Lung microvascular endothelial cell (primary cell): ENCODE measurements at places on chromosomes 5 and 9. TPM values are rescaled to one million over a fixed set of nuclear protein-coding genes. Genes with fewer than 3 reads are reported as not detected.
A peak's percentile ranks its signal among the peaks of the same experiment; 100 is the strongest.

The NAIP gene
- 0.65 and 2.4 TPM in 2 replicates for total RNA-seq

The BSPRY gene
- total RNA-seq, result not detected in 2 replicates

GRCh38 chr9:12666813-12667212 lies 26.4 kb upstream of the TYRP1 start:
- DNase-seq, result no peak

The COL23A1 gene
- under 0.01 and 0.40 TPM in 2 replicates for total RNA-seq

DNA sequence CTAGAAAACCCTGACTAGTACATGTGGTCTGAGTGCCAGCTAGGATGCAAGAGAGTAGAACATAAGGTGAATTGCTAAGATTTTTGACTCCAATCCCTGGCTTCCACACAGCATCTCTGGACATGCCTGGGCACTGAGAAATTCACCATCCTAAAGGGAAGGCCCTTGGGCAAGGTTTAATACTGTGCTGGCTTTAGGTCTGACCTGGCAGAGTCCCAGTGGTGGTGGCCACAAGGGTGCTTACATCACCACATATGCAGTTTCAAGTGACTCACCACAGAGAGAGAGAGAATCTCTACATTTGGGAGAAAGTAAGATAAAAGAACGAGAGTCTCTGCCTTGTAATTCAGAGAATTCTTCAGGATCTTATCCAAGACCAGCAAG lies 661.6 kb upstream of the C9orf72 start:
- DNase-seq, result no peak

- DNase-seq, result no peak
Measured at GRCh38 chr9:91781116-91781515, 168.9 kb downstream of the ROR2 start.

- peak; percentile 45 for DNase-seq
Measured at GRCh38 chr9:6910032-6910431, 152.3 kb downstream of the KDM4C start.

GRCh38 chr5:144048259-144048856 lies 122.1 kb downstream of the YIPF5 start:
- DNase-seq, result no peak

The WDR38 gene
- total RNA-seq, result not detected in 2 replicates

The TAS2R1 gene
- not detected in 2 replicates for total RNA-seq

The RMRP gene
- total RNA-seq, result 215,777 and 328,792 TPM in 2 replicates

DNA sequence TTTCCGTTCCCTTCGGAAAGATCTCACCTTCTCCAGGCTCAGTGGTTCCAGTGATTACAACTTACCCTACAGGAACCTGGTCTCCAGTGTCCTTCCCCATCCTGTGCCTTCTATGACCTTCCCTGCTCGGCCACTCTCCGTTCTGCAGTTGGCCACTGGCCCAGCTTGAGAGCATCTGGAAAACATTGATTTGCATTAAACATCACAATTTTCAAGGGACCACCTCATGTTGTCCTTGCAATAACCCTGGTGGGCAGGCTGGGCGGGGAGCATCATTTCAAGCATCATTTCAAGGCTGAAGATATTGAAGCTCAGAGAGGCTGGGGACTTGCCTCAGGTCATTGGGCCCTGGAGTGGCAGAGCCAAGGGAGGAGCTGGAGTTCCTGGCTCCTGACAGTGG lies 177.4 kb downstream of the SEC61B start:
- DNase-seq, result no peak

GRCh38 chr9:134548618-134549017 lies 93.0 kb upstream of the COL5A1 start:
- DNase-seq, result no peak

The PCDHGA8 gene
- 1.1 and 1.2 TPM in 2 replicates for total RNA-seq

The CCDC152 gene
- total RNA-seq, result under 0.01 and 0.22 TPM in 2 replicates

GRCh38 chr5:172443441-172444109 lies 10.8 kb downstream of the SH3PXD2B start:
- DNase-seq, result peak; percentile 95

GRCh38 chr5:98570010-98570409 lies 203.5 kb upstream of the RGMB start:
- no peak for DNase-seq

- DNase-seq, result no peak
Measured at GRCh38 chr9:9494336-9494735, 1118.5 kb downstream of the PTPRD start.

GRCh38 chr5:91910247-91910646 lies 527.1 kb upstream of the ARRDC3 start:
- no peak for DNase-seq

GRCh38 chr5:169941542-169941941 lies 38.8 kb downstream of the INSYN2B start:
- no peak for DNase-seq

DNA sequence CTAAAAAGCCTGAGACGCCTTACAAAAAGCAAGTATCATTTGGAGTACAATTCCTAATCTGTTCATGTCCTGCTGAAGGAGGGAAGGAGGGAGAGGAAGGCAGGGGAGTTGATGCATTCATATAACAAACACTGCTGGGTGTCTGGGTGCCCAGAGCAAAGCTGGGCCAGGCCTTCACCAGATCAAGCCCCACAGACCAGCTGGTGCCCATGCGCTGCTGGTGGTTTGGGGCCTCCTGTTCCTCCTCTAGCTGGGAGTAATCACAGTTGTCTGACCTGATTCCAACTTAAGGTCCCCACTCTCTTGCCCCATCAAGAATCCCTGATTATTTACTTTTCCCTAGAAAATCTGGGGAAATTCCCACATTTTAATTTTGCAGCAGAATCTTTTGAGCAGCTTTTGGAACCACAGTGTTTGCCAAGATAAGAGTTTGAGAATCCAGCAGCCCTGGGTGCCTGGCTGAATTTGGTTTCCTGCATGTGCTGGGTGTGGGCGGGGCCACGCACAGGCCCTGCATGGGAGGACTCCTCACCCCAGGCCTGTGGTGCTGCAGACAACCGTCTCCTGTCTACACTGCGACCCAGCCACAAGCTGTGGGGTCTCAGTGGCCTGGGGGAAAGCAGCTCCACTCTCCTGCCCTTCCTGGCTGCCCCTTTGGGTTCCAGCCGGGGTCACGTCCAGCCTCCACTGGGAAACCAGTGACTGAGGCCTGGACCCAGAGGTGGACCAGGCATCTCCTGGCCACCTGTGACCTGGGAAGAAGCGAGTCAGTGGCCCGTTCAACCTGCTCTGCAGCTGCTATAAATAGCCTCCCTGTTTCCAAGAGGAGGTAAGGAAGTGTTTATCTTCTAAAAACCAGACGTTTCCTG lies 47.5 kb downstream of the NEURL1B start:
- DNase-seq, result peak; percentile 51

GRCh38 chr9:83313781-83314180 lies 224.4 kb downstream of the FRMD3 start:
- no peak for DNase-seq

The IFNA21 gene
- total RNA-seq, result not detected in 2 replicates

DNA sequence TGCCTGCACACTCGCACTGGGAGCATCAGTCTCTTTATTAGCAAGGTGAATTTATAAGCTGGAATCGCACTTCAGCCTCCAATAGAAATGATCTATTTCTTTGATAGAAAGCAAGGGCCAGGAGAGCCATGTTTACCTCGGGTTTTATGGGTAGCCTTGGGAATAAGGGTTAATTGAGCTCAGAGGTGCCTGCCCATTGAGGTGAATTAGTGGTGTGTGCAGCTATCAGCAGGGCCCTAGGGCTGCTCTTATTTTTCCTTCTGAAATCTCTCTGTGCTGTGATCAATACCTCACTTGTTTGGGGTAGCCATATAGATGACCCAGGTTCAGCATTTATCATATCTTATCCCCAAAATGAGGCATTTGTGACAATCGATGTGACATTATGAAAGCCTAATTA lies 297.8 kb downstream of the EBF1 start:
- no peak for DNase-seq

DNA sequence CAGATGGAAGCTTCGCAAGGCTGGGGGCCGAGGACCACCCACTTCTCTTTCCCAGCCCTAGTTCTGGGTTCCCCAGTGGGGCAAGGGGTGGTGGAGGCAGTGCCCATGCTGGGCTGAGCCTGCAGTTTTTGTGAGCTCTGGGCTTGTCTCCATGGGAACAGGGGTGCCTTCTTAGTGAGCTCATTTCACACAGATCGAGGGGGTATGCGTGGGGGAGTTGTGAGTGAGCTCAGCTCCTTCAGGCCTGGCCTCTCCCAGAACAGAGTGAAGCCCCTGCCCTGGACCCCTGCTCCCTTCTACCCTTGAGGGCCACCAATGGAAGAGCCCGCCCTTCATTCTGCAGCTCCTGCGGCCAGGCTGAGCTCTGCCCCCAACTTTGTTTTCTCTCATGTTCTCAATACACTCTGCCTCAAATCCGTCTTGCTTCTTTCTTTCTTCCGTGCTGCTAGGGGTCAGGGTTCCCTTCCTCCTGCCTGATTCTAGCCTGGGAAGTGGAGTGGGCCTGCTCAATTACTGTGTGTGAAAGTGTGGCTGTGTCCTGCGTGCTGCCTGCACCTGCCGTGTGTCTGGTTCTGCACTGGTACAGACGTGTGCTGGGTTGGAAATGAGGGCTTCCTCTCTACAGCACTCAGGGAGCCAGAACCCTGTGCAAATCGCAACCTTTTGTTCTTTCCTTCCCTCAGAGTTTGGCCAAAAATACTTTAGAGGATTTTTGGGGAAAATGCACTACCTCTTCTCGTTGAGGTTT lies 9.0 kb upstream of the MYOZ3 start:
- DNase-seq, result no peak

GRCh38 chr5:60843936-60844905 lies at the start of gene ELOVL7:
TSS of gene ELOVL7 (minus strand) at chr5:60844269. CDS start at chr5:60787397, 56,872 bp downstream.
- peak; percentile 45 for DNase-seq

The PCDHGB7 gene
- 4.1 and 6.2 TPM in 2 replicates for total RNA-seq

The NUTM2F gene
- total RNA-seq, result not detected in 2 replicates

- DNase-seq, result no peak
Measured at GRCh38 chr9:90891308-90892040, 89.9 kb downstream of the SYK start.

The SIMC1 gene
- 1.5 and 2.2 TPM in 2 replicates for total RNA-seq

- no peak for DNase-seq
Measured at GRCh38 chr9:71795097-71795813, 26.9 kb upstream of the CEMIP2 start.

The ECM2 gene
- total RNA-seq, result not detected in 2 replicates

The PPP3R2 gene
- total RNA-seq, result not detected in 2 replicates

The GNPDA1 gene
- total RNA-seq, result 22.6 and 27.7 TPM in 2 replicates

The CCL19 gene
- not detected in 2 replicates for total RNA-seq

DNA sequence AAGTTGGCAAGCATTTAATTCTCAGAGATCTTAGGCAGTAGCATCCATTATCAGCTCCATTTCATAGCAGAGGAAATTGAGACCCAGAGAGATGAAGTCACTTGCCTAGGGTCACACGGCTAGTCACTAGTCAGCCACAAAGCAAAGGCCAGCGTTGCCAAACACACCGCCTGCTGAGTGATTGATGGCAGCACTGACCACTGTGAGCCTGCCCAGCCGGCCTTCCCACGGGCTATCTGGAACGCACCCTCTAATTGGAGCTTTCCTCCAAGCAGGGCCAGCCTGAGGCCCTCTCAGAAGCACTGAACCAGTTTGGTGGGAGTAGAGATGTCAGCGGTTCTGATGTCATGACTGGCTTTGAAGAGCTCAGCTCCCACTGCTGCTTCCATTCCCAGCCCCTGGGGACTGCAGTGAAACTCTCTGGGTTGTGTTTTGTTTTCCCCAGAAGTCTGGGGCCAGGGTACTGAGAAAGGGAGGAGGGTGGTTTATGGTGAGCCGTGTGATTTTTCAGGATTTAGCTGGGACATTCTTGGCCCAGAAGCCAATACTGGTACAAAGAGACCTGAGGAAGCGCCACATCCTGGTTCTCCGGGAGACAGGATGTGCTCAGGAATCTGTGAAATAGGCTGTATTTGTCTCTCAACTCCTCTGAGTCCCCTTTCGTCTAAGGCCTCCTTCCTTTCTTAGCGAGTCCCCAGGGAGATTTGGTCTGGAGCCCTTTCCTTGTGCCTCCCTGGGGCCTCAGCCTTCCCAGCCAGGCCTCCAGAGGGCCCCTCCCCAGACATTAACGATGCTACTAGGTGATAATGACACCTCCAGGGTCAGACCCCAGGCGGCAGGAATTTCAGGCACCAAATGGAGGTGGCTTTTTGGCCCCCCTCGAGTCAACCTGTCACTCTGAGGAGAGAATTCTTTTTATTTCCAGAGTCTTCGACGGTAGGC lies 44.5 kb downstream of the SPRY4 start:
- DNase-seq, result peak; percentile 91

DNA sequence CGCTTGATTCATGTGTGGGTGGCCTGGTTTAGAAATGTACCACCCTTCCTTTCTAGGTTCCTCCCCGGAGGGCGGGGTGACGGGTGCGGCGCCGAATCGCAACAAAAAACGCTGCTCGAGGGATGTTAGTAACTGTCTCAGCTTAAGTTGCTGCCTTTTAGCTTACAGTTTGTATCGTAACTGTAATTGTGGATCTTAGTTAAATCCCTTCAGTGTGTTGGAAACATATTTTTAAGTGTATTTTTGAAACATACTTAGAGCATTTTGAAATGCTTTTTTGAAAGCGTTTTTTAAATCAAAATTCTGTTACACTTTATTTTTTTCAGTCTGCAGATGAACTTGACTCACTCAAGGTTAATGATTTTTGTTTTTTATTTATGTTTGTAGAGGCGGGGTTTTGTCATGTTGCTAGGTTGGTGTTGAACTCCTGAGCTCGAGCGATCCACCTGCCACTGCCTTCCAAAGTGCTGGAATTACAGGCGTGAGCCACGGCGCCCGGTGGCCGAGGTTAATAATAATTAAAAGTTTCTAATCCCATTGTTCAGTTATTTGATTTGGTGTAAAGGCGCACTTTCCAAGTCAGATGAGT lies 997 bp upstream of the CHD1 start:
- peak; percentile 13 for DNase-seq

The TYRP1 gene
- total RNA-seq, result 2.0 and 2.2 TPM in 2 replicates

DNA sequence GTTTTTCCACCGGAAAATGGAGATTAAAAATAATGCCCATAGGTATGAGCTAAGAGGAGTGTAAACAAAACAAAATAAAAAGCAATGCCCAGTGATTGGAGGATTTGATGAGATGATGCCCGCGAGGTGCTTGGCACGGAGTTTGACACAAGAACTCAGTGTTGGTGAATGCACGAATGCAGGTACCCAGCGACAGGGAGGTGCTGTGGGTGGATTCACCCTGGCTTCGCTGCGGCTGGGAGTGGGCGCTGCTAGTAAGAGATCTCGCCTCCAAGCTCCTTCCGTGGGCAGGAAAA lies 526 bp upstream of the STXBP1 start:
- DNase-seq, result peak; percentile 9

DNA sequence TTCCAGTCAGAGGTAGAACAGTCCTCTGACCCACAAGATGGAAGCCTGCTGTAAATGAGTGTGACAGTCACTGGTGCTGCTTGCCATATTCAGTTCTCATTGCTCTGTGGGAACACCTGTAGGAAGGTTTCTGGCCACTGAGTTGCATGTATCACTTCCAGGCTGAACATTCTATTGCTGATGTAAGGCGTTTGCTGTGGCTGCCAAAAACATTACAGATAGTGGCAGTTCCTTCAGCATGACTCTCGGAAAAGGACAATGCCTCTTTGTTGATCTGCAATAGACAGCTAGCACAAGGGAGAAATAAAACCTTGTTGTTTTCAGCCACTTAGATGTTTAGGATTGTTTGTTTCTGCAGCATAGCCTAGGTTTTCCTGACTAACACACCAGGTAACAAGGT lies 217.2 kb downstream of the AGTPBP1 start:
- DNase-seq, result no peak

The CCNJL gene
- 3.5 and 6.3 TPM in 2 replicates for total RNA-seq

The MED7 gene
- 5.0 and 6.3 TPM in 2 replicates for total RNA-seq

The PDE8B gene
- total RNA-seq, result under 0.01 TPM in 2 replicates

The SPATA31D4 gene
- not detected in 2 replicates for total RNA-seq

- no peak for DNase-seq
Measured at GRCh38 chr5:26572480-26572879, 465.9 kb downstream of the CDH9 start.

The INIP gene
- total RNA-seq, result 12.4 and 15.1 TPM in 2 replicates
